A549 treated with CpdA at 1 μM for 4 hours (cell line): ENCODE measurements at places on chromosomes 7 and 10. TPM values are rescaled to one million over a fixed set of nuclear protein-coding genes. Genes with fewer than 3 reads are reported as not detected.

The C10orf143 gene
- total RNA-seq: 0.49 to 1.0 TPM (median 0.80 TPM) in 5 replicates

The LOXL4 gene
- total RNA-seq: 1.2 to 1.5 TPM (median 1.3 TPM) in 5 replicates

The POLR2J2 gene
- total RNA-seq: 0.12 to 0.87 TPM (median 0.61 TPM) in 5 replicates

The FAM25A gene
- 1.1 TPM in 1 of 5 replicates, not detected in the others for total RNA-seq

The CCL24 gene
- total RNA-seq: not detected in 5 replicates

The TMEM254 gene
- 14.5 to 24.9 TPM (median 22.0 TPM) in 5 replicates for total RNA-seq

The CRTAC1 gene
- 0.96 to 1.7 TPM (median 1.4 TPM) in 5 replicates for total RNA-seq

The CLRN3 gene
- total RNA-seq: not detected in 5 replicates

The PTN gene
- total RNA-seq: not detected in 5 replicates

The XRCC2 gene
- total RNA-seq: 3.9 to 8.3 TPM (median 5.3 TPM) in 5 replicates

The EN2 gene
- total RNA-seq: 0.54 to 1.1 TPM (median 0.93 TPM) in 5 replicates

The PNLIP gene
- not detected in 5 replicates for total RNA-seq

The TRPV6 gene
- not detected in 5 replicates for total RNA-seq

The RBP3 gene
- total RNA-seq: not detected in 5 replicates

The MYO3A gene
- not detected in 5 replicates for total RNA-seq

The C10orf105 gene
- total RNA-seq: 0.06 TPM in 1 of 5 replicates, not detected in the others

The PANK1 gene
- 5.4 to 6.9 TPM (median 6.4 TPM) in 5 replicates for total RNA-seq

The OR9A2 gene
- not detected in 5 replicates for total RNA-seq

The TAS2R5 gene
- total RNA-seq: 0.40 to 0.59 TPM (median 0.54 TPM) in 5 replicates

The SPAG6 gene
- total RNA-seq: not detected in 5 replicates

The TRIM74 gene
- 0.27 to 0.69 TPM (median 0.45 TPM) in 5 replicates for total RNA-seq

The MMS19 gene
- total RNA-seq: 43.9 to 50.0 TPM (median 45.7 TPM) in 5 replicates

The ABCC2 gene
- 164 to 201 TPM (median 185 TPM) in 5 replicates for total RNA-seq

The DNAJC12 gene
- total RNA-seq: 56.2 to 75.8 TPM (median 66.0 TPM) in 5 replicates

The MRLN gene
- not detected in 5 replicates for total RNA-seq

The STEAP2 gene
- 3.8 to 4.9 TPM (median 4.5 TPM) in 5 replicates for total RNA-seq

The ENKUR gene
- 0.09 to 0.29 TPM (median 0.22 TPM) in 4 of 5 replicates, not detected in the other for total RNA-seq

The MARCHF5 gene
- 32.0 to 36.3 TPM (median 33.2 TPM) in 5 replicates for total RNA-seq

The GNAT3 gene
- not detected in 5 replicates for total RNA-seq

The HILPDA gene
- total RNA-seq: 19.0 to 21.7 TPM (median 20.2 TPM) in 5 replicates

The LRRC17 gene
- total RNA-seq: 0.07 to 0.12 TPM (median 0.07 TPM) in 3 of 5 replicates, not detected in the others

The ANKRD30A gene
- total RNA-seq: 0.37 to 1.4 TPM (median 1.0 TPM) in 5 replicates

The WNT8B gene
- total RNA-seq: 0.03 to 0.07 TPM in 2 of 5 replicates, not detected in the others

The ZC3HAV1 gene
- total RNA-seq: 28.0 to 34.8 TPM (median 29.4 TPM) in 5 replicates

The BMPER gene
- 7.2 to 12.3 TPM (median 8.3 TPM) in 5 replicates for total RNA-seq

The ARHGEF35 gene
- 0.22 to 0.40 TPM (median 0.27 TPM) in 5 replicates for total RNA-seq

The SPDYE1 gene
- not detected in 5 replicates for total RNA-seq

The EIF3A gene
- 124 to 180 TPM (median 140 TPM) in 5 replicates for total RNA-seq

The CPA4 gene
- 5.8 to 8.1 TPM (median 6.5 TPM) in 5 replicates for total RNA-seq

The SORCS3 gene
- not detected in 5 replicates for total RNA-seq

The ITGA8 gene
- total RNA-seq: not detected in 5 replicates

The CPXM2 gene
- not detected in 5 replicates for total RNA-seq

The MRPS24 gene
- total RNA-seq: 225 to 269 TPM (median 243 TPM) in 5 replicates

The OPALIN gene
- not detected in 5 replicates for total RNA-seq

The BTBD16 gene
- 0.40 to 0.86 TPM (median 0.52 TPM) in 5 replicates for total RNA-seq

The RET gene
- total RNA-seq: 0.40 to 0.74 TPM (median 0.50 TPM) in 5 replicates

The CPEB3 gene
- 0.22 to 0.39 TPM (median 0.36 TPM) in 5 replicates for total RNA-seq
